ENCODE measurements at places on chromosomes 3 and 15.

DNA sequence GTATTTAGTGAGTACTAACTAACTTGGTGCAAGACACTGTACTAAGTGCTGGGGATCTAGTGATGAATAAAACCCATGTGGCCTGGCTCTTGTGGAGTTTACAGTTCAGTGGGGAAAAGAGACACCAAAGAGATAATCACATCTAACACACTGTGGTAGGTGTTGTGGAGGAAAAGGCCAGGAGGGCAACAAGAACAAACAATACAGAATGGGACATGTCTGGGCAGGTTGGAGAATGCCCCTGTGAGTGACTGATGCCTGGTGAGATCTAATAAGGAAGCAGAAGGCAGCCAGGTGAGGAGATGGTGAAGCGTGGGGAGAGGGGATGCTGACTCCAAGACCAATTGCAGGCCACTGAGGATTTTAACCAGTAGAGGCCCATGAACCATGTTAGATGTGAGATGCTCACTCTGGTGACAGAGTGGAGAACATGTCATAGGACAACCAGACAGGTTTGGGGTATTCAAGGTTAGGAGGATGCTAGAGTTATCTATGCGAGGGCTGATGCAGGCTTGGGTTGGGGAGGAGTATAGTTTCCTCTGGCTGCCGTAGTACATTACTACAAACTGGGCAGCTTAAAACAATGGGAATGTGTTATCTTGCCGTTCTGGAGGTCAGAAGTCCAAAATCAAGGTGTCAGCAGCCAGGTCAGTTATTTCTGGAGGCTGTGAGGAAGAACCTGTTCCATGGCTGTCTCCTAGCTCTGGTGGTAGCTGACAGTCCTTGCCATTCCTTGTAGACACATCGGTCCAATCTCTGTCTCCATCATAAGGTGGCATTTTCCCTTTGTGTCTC, 81.4 kb downstream of the ARNT2 start:
- DNase-seq = no peak

DNA sequence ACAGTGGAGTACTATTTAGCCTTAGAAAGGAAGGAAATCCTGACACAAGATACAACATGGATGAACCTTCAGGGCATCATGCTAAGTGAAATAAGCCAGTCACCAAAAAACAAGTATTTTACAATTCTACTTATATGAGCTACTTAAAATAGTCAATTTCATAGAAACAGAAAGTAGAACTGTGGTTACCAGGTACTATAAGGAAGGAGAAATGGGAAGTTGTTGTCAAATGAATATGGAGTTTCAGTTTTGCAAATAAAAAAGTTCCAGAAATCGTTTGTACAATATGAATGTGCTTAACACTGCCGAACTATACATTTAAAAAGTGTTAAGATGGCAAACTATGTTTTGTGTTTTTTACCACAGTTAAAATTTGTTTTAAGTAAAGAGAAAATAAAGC, 26.8 kb downstream of the TRANK1 start:
- no peak for DNase-seq

DNA sequence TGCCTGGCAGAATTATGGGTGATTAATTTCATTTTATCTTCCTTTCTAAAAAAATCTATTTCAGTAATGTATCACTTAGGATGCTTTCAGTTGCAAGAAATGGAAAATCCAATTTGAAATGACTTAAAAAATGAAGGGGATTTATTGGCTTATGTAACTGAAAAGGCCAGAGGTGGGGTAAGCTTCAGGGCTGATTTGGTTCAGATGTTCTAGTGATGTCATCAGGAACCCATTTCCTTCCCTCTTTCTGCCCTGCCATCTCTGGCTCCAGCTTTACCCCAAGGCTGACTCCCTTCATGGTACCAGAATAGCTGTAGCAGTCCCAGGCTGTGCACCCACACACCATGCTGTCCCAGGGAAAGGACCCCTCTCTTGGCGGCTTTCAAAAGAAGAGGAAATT, 18.5 kb upstream of the REC114 start:
- no peak for DNase-seq

DNA sequence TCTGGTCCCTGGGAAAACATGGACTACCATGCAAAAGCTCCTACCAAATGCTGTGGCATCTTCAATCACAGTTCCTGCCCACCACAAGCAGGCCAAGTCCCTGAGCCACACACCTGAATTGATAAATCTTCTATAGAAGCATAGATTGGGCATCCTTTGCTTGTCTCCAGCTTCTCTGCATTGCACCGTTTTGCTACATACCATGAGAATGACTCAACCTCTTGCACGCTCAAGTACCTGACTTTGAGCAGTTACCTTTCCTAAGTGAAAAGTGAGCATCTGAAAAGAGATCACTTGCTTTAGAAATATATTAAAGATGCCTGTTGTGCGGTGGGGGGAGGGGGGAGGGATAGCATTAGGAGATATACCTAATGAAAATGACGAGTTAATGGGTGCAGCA, 31.3 kb downstream of the GATM start:
- no peak for DNase-seq

- no peak for DNase-seq
Measured at GRCh38 chr15:80991421-80991820, 1.8 kb upstream of the MESD start.

DNA sequence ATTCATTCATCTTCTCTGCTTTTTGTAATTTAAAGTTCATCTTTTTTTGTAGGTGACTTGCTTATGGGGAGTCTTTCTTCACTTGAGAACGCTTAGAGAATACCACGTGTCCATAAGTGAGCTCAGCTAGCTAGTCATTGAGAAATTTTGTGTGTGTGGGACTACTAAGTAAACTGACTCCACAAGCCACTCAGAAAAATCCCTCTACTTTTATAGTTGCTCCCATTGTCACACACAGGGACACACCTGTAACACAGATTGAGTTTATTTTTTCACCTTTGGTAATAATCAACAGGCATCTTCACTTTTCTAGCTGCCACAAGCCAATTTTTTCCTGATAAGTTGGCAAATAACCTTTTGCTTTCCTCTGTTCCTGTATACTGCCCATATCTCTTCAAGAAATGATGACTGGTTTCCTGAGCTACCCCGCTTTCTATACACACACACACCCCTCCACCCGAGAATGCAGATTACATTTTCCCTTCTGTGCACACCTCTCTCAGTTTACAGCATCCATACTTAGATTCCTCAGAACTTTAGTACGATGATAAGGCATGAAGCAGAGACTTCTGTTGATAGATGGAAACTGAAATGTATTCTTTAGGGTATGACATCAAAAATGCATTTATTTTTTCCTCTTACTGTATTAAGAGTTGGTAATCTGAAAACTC, 4.6 kb downstream of the TSC22D2 start:
- DNase-seq = no peak

- no peak for DNase-seq
Measured at GRCh38 chr3:41024031-41024836, 175.1 kb upstream of the CTNNB1 start.

DNA sequence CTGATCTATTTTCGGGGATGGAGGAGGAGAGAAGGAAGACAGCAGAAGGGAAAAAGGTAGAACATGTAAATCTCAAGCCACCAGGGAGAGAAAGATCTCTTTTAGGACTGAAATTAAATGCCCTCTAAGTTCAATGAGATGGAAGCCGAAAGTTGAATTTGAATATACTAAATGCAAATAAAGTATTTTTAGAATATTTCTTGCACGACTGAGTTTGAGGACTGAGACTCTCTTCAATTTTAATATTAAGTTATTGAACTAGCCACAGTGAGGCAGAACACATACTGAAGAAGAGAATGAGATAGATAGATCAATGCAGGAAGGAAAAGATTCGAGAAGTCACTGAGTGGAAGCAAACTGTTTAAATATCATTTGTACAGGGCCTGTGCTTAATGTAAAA, 399.9 kb upstream of the CBLB start:
- no peak for DNase-seq

DNA sequence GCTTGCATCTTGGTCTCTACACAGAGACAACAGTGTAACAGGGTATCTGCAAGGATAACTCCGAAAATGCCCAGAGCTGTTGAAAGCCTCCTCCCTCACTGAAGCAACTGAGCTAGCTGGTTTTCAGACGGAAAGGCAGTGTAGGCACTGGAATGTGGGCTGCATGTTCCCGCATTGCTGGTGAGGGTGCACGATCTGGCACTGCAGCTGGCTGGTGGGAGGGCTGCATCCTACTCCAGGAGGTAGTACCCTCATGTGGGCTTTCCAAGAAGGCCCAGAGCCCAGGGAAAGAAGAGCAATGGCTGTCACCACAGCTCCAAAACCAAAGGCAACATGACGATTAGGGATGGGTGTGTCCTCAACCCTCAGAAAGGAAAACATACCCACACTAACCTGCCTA, 28.7 kb upstream of the RPS17 start:
- no peak for DNase-seq

DNA sequence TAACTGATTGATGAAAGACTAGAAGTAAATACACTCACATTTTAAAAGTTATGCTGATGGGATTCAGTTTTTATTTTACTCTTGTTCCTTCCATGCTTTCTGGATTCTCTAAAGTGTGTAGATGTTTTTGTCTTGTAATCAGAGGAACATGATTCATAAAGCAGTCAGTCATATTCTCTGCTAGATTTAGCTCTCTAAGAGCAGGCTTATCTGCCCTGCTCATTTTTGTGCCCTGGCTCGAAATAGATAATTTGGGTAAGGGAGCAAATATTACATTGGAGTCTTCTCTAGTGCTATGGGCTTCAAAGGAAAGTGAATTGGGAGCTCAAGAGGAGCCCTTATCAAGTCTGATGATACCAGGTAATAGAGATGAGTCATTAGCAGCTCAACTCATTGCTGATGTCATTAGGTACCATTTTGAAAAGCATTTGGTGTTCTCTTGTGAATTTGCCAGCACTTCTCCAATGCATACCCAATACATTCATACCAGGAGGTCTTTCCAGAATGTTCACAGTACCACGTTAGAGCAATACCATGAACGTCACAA, 27.7 kb downstream of the SACM1L start:
- DNase-seq = no peak

DNA sequence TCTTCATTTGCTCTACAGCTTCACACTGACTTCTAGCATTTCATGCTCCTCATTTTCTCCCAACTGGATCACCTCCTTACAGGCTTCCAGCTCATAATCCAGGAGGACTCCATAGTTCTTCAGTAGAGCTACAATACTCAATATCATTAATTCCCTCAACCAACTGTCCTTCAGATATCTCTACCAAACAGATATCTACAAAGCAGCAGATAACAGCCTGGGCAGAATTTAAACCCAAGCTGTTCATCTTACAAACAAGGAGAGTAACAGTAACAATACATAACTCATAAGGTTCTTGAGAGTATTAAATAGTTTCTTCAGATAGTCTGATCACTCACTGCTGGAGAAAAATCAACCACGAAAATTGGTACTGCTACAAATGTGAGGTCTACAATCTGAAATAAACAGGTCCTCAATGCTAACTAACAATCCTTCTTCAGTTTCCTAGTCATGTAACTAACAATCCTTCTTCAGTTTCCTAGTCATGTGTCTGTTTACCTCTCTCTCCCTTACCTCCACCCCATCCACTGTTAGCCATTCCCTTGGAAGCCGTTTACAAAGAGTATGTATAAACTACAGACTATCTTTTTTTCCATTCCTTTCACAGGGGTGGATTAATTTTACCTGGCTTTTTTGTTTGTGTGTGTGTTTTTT, 5.0 kb downstream of the PEAK1 start:
- DNase-seq = no peak

DNA sequence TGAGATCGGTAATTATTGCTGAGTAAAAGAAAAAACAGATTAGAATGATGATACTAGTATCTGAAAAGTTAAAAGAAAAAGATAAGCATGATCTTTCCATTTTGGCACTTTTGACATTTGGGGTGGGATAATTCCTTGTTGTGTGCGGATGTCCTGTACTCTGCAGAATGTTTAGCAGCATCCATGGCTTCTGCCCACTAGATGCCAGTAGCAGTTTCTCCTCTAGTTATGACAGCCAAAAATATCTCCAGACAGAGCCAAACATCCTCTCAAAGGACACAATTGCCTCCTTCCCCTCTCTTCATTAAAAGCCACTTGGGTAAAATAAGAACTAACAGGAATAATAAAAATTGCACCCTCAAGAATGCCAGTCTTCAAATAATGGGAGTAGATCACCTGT, 468.8 kb upstream of the GRM7 start:
- DNase-seq = no peak

- no peak for DNase-seq
Measured at GRCh38 chr3:41900265-41900664, 61.6 kb downstream of the ULK4 start.

GRCh38 chr3:122960652-122961051, 66.9 kb downstream of the SEMA5B start:
- DNase-seq = no peak

DNA sequence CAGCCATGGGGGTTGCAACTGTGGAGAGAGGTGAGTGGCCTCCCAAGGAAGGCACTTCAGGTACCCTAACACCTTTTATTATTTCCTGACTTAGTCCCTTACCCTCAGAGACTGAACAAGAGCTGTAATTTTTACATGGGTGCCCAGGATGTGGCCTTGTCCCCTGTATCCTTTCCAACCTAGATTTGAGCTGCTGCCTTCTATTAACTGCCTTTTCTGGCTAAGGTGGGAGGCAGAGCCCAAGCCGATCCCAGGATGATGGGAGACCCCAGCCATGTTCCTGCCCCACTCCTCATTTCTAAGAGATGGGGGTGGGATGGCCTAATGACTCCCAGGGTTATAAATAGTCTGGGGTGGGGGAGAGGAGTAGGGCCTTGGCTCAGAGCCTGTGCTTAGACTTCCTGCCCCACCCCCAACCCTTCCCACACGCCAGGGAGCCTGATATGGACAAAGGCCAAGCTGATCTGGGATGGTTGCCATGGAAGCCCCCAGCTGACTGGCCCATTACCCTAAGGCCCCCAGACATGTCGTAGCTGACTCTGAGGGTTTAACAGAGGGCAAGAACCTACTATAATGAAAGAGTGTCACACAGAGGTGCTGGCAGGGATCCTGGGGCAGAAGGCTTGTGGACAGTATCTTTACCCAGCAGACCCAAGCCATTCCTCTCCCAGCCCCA, 1.9 kb downstream of the KLHDC8B start:
- DNase-seq = peak; percentile 86

DNA sequence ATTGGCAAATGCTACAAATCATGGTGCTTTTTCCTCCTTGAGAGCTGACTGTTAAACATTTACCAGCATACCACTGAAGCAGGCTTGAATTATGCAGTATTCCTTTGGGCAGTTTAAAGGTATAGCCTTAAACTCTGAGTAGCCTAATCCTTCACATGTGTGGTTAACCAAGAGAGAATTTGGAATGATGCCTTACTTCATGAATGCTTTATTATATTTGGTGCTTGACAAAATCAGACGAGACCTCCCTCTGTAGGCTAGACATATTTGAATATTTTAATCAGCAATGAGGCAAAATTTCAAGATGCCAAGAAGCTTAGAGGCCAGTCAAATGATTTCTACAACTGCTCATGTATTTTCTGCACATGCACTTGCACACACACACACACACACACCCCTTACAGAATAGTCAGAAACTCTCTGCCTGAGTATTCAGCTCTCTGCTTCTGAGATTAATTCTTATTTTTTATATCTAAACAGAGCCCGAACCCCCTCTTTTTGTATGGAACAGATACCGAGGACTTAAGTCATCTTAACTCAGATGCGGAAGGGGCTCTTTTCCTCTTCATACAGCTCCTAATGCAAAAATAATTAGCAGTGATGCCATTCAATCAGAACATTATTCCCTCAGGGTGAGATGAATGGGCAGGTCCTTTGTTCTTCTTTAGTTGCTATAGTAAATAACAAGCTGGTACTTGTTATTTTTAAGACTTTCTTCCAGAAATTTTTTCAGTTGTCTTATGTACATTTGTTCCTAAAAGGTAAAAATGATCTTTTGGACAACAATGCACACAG, 195.5 kb upstream of the TMC3 start:
- no peak for DNase-seq
